ENCODE measurements at places on chromosomes 3 and 15.

GRCh38 chr3:125006291-125006731 is 49.5 kb downstream of the HEG1 start:
- DNase-seq = no peak

DNA sequence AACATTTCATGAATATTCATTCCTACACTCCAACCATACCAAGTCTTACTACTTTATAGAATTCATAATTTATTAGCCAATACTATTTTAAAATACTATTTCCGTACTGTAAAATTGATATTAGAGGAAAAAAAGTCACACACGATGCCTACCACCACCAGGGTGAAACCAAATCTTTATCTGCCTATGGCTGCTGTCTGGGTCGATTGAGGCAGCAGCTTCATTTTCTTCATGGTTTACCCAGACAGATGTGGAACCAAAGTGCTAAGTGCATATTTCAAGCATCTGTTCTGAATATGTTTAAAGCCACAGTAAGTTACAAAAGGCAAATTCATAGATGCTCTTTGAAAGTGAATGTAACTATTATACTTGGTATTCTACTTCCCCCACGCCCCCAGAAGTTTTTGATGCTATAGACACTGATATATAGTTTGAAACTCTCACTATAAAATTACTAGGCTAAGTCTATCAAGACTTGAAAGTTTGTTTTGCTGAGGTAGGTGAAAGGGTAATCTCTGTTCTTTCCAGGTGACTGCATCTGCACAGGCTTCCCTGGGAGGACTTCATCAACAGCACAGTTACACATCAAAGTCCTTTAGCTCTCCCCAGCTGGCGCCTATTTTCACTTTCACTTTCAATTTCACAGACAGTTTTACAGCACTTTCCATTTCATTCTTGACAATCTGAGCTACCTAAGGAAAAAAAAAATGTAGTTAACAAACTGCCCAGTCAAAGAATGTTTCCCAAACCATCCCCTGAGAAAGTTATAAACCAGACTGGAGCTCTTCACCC is 113.9 kb downstream of the POLQ start:
- DNase-seq = peak; percentile 43

DNA sequence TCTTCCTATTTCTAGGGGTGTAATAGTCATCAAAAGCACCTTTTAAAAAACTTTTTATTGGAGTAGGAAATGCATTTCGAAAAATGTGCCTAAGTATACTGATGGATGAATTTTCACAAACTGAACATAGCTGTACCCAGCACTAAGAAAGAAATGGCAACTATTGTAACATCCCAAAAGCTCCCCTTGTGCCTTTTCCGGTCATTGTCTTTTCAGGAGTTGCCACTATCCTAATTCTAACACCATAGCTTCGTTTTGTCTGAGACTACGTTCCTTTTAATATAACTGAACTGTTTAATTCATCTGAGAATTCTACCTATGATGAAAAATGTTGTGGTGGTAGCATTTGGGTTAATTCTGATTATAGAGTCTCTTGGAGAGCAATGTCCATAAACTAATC is 1.9 kb downstream of the TIMMDC1 start:
- DNase-seq = no peak

- no peak for DNase-seq
Measured at GRCh38 chr3:35598804-35599203, 40.5 kb upstream of the ARPP21 start.

DNA sequence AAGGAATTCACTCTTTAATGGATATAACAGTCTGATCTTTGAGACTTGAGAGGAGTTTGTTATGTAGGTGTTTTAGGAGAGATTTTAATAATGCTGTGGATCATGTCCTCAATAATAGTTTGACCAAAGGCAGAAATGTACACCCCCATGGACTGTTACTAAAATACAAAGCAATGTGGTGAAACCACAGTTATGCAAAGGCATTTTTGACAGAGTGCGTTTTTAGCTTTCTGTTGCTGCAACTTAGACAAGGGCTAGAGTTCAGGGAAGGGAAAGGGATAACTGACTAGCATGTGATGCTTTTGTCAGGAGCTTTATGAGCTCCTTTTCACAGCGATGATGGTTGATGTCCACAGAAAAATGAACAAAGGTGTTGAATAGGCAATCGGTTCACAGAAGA is 3.6 kb upstream of the STARD5 start:
- no peak for DNase-seq

DNA sequence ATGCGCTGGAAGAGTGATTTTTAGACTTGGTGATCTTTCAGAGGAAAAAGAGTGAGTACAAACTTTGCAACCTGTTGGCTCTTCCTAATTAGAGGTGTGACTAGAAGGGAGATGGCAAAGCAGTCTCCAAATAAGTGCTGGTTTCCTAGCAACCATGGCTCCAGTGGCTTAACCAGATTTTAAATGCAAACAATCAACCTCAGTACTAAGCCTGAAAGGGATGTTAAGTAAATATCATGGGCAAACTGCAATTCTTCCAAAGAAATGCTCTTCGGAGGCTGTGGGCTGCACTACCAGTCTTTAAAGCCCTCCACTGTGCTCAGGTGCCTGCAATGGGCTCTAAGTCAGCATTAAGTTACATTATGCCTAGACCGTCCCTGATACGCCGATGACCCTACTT is 678.1 kb upstream of the CCDC54 start:
- DNase-seq = no peak

DNA sequence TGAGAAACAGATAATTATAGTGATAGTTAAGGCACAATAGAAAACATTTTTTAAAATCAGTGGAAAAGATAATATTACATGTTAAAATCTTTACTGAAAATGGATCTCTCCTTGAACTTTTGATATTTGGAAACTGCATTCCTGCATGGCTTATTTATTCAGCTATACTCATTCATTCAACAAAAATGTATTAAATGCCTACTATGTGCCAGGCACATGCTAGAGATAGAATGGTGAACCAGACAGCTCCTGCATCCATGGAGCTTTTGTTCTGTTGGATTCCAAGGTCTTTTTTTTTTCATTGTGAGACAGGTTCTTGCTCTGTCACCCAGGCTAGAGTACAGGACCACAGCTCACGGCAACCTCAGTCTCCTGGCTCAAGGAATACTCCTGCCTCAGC is 4.5 kb downstream of the PXK start:
- no peak for DNase-seq

GRCh38 chr3:43190670-43191069 is 84.8 kb upstream of the POMGNT2 start:
- no peak for DNase-seq

GRCh38 chr15:94610069-94610468 is 378.7 kb downstream of the MCTP2 start:
- DNase-seq = no peak

DNA sequence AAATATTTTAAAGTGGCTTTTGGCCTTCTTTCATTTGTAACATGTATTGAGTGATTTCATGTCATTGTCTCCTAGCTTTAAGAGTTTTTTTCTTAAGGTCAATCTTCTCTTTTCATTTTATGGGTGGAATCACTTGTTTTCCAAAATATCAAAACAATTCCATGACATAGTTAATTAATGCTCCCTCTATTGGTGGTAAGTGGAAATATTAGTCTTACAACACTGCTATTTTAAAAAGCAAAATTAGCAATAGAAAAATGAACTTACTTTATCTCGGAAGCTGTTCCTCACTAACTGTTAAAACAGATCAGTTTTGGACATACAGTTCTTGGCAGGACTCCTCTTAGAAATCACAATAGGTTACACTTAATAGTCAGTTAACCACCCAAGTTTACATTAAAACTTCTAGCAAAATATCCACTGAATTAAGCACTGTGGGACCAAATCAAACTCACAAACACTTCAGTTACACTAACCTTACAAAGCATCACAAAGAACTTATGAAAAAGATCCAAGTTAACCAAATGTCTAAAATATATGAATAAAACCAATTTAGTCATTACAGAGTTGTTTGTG is 42.4 kb downstream of the TIGIT start:
- DNase-seq = no peak

- DNase-seq = no peak
Measured at GRCh38 chr3:100465892-100466777, 26.3 kb upstream of the TMEM45A start.

DNA sequence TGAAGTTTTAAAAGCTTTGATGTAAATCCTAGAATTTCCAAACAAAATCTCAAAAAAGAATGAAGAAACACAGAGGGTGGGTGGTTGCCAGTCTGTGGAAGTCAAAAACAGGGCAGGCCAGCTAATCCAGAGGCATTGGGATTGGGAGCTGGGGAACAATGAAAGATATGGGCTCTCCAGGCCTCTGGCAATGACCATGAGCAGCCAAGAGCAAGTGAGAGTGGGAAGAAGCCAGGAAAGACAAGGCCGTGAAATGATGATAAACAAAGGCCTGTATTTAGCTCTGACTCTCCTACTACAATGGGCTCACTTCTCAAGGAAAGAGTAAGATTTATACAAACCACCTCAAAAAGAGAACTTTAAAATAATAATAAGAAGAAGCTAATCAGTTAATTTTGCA is 248.5 kb downstream of the ZMAT3 start:
- DNase-seq = no peak

DNA sequence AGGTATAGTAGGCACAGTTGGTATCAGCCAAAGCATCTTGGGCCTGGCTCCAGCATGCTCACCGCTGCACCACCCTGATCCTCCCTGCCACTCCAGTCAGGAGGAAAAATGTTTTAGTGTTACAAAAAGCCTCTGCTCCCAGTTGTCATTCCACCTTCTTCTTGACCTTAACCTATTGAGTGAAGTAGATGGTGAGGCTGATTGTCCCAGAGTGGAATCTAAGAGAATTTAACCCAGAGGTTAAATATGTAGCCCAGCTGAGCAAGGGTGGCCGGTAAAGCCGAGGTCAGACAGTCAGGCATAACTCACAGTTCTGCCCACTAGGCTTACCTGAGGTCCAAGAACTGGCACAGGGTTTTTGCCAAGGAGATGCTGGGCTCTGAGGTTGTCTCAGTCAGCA is 30.7 kb upstream of the TNIK start:
- no peak for DNase-seq

- DNase-seq = no peak
Measured at GRCh38 chr3:157713101-157713500, 209.9 kb upstream of the VEPH1 start.

DNA sequence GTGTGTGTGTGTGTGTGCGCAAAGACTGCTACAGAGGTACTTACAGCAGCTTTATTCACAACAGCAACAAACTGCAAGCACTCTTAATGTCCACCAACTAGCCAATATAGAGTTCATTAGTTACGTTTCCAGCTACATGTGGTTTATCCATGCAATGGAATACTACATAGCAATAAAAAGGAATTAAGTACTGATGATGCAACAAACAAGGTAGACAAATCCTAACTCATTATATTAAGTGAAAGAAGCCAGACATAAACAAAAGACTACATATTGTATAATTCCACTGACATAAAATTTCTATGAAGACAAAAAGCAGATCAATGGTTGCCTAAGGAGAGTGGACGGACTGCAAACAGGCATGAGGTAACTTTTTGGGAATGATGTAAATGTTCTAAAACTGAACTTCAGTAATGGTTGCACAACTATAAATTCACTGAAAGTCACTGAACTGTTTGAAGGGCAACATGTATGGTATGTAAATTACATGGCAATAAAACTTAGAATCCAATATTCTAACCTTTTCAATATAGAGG is 433.7 kb downstream of the SHQ1 start:
- DNase-seq = no peak

DNA sequence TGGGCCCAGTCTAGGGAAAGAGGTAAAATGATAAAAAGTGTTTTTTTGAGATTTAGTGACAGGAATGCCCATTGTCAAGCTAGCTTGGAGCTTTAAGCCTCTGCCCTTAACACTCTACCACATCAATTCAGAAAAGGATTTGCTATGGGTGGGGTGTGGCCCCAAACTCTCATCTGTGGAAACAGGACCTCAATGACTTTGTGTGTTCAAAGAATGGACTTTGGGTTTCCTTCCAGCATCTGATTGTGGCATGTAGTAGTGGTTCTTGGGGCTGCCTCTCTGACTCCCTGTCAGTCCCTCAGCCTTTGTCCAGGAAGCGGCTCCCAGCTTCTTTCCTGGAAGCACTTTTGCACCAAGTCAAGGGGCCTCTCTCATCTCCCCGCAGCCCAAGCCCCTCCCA is 56.1 kb downstream of the CCNL1 start:
- no peak for DNase-seq

GRCh38 chr15:91599261-91599660 is 254.2 kb upstream of the SLCO3A1 start:
- DNase-seq = no peak

DNA sequence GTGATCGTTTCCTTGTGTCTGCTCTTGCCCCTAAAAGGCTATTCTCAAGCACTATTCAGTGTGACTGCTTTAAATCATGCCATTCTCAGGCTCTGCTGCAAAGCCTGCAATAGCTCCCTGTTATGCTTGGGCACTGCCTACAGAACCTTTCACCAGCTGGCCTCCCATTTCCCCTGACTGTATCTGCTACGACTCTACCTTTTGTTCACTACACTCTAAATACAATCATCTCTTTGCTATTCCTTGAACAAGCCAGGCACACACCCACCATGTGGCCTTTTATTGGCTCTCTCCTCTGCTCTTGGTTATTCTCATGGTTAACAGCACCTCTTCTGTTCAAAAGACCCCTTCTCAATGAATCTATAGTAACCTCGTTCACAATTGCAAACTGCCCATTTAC is 29.6 kb upstream of the FNDC3B start:
- no peak for DNase-seq

DNA sequence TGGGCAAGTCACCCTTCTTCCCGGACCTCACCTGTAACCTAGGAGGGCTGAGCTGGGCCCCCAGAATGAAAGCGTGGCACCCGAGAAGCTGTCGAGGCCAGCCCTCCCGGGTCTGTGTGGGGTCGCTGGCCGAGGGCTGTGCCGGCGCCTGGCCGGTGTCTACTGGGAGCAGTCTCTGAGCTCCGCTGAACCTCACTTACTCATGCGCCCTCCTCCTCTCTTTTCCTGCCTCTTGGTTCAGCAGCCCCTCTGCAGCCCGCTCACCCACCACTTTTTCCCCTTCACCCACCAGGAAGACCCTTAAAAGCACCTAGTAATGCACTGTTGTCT is 419 bp downstream of the HYKK start:
- no peak for DNase-seq
